ENCODE measurements at places on chromosomes 5 and 9.
A peak's percentile ranks its signal among the peaks of the same experiment; 100 is the strongest.

DNA sequence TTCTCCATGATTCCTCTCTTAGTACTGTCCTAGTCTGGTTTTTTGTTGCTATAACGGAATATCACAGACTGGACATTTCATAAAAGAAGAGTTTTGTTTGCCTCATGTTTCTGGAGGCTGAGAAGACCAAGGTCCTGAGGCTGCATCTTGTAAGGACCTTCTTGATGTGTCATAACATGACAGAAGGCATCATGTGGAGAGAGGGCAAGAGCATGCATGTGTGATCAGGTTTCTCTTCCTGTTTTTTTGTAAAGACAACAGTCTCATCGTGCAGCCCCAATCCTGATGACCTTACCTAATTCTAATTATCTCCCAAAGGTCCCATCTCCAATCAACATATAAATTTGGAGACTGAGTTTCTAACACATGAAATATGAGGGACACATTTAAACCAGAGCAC lies 108.4 kb downstream of the MSX2 start:
- no peak for DNase-seq

DNA sequence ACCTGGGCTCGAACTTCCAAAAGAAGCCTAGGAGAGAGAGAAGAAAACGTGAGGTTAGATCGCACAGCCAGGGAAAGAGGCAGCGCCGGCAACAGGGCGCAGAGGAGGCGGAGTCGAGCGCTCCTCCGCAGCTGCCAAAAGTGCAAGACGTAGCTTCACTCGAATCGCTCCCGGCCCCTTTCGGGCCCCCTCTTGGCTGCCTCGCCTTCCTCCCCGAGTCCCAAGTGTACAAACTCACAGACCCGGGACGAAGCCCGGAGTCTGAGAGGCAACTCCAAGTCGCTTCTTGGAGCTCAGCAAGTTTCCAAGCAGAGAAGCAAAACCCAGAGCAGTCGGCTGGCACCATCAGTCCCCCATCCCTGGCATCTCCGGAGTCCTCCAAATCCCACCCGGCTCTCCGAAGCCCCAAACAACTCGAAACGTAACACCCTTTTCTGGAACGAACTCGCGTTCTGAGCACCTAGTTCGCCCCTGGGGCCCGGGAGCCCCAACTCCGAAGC lies 1.2 kb downstream of the MIER3 start:
- DNase-seq = peak; percentile 34

DNA sequence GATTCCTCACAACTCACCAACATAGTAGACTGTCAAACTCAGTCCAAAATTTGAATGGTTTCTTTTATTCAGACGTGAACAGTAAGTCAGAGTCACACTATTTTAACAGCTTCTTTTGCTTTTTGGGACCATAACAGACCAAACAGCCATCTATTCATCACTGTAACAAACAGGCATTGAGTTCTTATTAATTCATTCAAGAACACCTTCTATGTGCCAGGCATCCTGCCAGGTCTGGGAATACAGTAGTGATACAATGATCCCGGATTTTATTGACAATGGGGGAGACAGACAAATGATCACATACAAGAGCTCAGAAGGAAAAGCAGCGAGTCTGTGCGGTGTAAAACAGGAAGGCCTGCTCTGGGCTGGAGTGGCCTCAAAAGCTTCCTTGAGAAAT lies 153.3 kb upstream of the ERCC6L2 start:
- no peak for DNase-seq

DNA sequence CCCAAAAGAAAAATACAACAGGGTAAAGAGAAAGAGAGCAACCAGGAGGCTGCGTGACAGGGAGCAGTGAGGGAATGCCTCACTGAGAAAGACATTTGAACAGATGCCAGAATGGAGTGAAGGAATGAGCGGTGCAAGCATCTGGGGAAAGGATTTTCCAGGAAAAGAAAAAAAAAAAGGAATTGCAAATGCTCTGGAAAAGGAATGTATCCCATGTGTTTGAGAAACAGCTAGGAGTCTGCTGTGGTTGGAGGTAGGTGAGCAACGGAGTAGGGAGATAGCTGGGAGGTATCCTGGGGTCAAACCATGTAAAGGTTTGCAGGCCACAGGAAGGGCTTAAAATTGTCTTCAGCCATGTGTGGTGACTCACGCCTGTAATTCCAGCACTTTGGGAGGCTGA lies 23.6 kb upstream of the CEMIP2 start:
- no peak for DNase-seq

DNA sequence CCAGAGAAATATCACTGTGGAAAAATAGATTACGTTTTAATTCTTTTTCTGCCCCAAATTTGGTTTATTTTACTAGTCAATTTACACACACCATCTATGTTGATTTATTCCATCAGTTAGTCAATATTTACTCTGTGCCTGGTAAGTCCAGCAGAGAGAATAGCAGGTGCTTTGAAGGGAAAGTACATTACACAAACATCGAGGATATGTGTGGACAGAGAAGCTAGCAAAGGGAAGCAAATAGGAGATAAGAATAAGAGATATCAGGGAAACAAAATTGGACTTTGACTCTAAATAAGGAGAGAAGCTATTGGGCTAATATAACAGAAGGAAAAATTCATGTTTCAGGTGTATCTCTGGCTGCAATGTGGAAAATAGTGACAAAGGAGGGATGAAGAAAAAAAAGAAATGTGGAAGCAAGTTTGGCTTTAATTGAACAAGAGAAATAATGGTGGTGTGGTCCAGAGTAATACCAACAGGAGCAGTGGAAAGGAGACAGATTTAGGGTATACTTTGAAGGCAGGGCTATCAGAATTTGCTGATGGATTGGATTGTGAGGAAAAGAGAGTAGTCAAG lies 587.7 kb upstream of the CDH6 start:
- no peak for DNase-seq

DNA sequence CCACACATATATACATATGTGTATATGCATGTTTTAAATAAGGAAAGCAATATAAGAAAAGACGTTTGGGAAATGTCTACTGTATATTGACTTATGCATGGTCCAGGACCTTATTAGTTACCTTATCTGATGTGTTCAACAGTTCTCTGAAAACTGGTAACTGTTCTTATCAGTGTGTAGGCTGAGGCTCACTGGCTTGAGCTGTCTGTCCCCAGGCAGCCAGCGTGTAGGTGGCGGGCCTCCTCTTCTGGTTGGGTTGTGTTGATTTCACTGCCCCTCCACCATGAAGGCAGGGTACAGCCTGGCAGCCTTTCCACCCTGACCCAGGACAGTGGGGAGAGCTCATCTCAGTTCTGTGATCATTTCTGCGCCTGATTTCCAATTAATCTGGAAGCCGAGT lies 38.7 kb upstream of the SEMA4D start:
- no peak for DNase-seq

- DNase-seq = no peak
Observed at GRCh38 chr9:40907657-40908624, 220.5 kb downstream of the FOXD4L6 start.

- no peak for DNase-seq
Observed at GRCh38 chr5:139065306-139065705, 132.9 kb downstream of the SIL1 start.

- DNase-seq = no peak
Observed at GRCh38 chr5:10454591-10455276, 13.1 kb downstream of the ROPN1L start.

- DNase-seq = no peak
Observed at GRCh38 chr5:41858890-41859289, 11.3 kb downstream of the OXCT1 start.

- no peak for DNase-seq
Observed at GRCh38 chr5:89396278-89396954, 513.4 kb upstream of the MEF2C start.

DNA sequence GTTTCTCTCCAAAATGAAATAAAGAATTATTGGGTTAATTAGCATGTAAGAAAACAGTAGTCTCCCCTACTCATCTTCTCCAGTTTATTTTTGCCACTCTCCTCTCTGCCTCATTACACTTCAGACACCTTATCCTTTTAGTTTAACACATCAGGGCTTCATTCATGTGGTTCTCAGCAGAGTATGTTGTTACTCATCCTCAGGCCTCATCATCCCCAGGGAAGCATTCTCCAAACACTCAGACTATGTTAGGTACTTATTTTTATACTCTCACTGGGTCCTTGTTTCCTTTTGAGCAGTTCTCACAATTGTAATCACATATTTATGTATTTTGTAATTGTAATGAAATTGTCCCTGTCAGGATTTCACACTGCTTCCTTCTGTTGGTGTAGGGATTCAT lies 470.5 kb downstream of the PDE4D start:
- no peak for DNase-seq

DNA sequence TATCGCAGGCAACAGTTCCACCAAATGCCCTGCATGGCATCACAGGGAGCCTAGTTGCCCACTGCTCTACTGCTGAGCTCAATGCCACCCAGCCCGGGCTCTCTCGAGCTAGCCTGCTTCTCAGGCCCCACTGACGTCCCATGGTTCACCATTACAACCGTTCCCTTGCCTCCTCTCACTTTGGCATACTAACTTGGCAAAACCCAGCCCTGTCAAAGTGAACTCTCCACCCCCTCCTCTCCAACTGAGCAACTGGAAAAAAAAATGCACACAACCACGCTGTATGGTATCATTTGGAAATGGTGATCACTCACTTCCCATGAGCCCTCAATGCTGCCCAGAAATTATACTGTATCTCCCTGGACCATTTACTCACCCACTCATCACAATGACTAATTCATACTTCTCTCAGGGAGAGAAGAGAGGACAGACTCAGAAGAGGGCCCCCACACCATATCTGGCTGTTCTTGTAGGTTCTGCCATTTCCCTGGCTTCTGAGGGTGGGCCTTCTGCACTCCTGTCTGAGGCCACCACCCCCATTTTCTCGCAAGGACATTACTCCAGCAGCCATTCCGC lies 51.4 kb upstream of the RARS1 start:
- DNase-seq = no peak

- DNase-seq = no peak
Observed at GRCh38 chr9:78860801-78861475, 564.0 kb downstream of the PSAT1 start.

All from stimulated activated CD4-positive, alpha-beta T cell treated with anti-CD3 and anti-CD28 coated beads, Interleukin-2, amount 100 ng/mL, for 48 hours (primary cell).